Stimulated activated CD8-positive, alpha-beta memory T cell treated with anti-CD3 and anti-CD28 coated beads, Interleukin-7, amount 100 ng/mL, for 1 hour (primary cell): ENCODE measurements at places on chromosomes 7 and 10.

- no peak for DNase-seq
Observed at GRCh38 chr7:47537716-47538675, 43.9 kb downstream of the TNS3 start.

DNA sequence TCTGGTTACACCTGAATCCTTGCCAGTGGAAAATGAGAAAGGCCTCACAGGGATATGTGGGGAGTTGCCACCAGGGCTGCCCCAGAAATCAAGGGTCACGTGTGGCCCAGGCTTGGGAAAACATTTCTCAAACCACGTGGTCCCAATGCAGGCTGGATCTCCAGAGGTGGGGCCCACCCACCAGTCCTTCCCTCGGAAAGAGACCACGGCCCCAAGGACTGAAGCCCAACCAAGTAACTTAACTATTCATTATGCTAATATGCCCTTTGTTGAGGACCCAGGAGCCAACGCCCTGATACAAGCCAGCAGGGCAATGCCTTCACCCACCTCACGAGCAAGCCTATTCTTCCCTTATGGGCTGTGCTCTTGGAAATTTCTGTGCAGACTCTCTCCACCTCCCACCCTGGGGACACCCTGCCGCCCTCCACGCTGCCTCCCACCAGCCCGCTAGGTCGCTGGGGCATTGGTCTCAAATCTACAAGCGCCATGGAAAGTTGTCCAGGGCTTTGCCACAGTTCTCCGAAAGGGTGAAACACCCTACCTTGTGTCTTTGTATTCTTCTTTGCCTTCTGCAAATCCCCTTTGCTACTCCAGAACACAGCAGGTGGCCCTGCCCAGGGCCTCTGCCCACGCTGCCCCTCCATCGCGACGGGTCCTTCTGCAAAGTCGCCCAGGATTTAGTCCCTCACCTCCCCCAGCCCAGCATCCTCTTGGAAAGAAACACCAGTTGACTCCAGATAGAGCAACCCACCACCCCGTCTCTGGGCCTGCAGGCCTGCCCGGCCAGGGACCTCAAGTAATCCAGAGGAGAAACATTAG is 8.8 kb downstream of the TNS3 start:
- no peak for DNase-seq

GRCh38 chr7:132203021-132203420 is 373.2 kb downstream of the PLXNA4 start:
- no peak for DNase-seq

GRCh38 chr7:121595758-121596696 is 199.9 kb upstream of the FAM3C start:
- DNase-seq: no peak

- no peak for DNase-seq
Observed at GRCh38 chr10:114683162-114683561, 25.1 kb upstream of the ABLIM1 start.

DNA sequence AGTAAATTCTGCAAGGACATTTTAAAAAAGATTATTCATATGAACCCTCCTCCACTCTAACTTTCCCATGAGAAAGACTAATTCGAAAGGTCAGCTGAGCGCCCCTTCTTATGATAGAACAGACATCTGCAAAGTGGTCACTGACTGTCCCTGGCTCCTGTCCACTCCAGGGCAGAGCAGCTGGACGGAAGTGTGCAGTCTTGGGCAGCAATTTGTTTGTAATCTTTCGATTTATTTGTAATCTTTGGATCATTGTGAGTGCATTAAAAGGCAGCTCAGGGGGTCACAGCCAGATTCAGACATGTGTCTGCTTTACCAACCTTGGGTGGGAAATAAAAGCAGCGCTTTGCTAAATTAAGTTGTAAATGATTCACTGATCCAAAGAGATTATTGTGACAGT is 158.8 kb upstream of the ADARB2 start:
- DNase-seq: no peak

DNA sequence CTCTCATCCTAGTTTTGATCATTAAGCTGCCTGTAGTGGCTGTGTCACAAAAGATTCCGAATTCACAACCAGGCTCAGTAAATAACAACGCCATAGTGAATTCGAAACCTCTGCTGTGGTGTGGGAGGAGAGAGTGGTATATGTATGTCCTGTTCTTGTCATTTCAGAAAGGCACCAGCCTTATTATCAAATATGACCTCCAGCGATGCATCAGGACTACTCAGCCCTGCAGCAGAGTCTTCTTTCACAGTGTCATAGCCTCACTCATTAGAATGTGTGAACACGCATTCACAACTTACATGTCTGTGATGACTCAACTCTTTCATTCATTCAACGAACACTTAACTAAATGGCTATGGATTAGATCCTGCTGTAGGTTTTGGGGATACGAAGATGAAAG is 15.3 kb downstream of the AOC1 start:
- DNase-seq: no peak

DNA sequence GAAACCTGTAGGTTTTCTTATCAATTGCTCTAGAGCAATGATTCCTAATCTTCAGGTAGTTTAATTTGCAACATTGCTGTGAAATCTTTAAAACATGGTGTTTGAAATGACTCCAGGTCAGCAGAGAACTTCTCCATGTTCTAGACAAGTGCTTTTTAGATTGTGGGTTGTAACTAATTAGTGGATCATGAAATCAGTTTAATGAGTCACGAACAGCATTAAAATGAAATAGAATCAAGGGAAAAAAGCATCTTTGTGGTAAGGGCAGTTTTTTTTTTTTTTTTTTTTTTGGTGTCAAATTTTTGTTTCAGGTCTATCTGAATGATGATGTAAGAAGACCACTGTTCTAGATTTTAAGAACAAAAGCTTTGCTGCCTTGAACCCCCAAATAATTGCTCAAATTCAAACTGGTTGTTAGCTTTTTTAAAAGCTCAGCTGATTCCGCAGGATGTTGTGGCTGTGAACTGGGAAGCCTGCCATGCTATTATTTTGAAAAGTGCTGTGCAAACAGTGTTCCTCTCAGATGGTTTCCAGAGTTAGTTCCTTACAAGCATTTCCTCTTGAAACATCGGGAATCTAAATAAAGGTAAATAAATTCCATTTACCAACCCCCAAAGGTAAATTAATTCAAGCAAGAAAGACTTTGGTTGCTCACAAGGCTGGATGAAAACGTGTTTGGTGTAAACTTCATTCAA is 13.1 kb upstream of the PDK4 start:
- no peak for DNase-seq

DNA sequence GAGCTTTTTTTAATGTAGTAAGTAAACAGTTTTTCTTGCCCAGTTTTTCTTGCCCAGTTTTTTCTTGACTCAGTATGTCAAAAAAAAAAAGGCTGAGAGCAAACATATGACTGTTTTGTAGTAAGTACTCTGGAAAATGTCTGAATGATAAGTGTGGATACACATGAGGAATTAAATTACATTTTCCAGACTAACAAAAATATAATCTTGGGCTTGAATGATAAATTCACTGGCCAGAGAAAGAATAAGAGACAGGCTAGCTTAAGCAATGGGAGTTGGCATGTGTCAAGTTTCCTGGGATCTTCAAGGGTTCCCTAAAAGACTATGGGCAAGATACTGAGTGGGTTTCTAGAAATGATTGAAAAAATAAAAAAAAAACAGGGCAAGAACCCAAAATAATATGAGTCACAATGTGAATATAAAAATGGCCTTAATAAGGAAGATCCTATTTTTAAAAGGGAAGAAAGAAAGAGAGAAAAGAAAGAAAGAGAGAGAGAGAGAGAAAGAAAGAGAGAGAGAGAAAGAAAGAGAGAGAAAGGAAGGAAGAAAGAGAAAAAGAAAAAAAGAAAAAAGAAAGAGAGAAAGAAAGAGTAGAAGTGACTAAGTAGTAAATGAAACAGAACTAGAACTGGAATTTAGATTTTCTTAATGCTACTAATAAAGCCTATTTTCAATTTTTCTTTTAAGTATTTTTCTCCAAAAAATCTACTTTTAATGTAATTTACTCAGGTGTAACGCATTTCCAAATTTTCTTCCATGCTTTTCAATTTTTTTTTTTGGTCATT is 60.2 kb downstream of the TFPI2 start:
- DNase-seq: no peak

DNA sequence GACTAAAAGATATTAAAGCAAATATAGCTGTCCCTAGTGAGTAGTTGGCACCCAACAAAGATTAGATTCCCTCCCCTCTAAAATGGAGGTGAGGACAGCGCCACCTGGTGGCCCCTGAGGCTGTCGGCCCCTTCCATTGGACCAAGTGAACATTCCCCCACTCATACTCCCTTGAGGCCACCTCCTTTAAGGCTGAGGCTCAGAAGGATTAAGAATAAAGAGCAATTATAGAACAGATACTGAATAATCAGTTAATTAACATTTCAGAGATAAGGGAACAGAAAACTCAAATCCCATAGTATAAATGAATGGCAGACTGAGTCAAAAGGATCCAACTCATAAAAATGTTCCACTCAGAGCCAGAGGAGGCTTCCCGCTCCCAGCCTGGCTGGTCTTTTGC is 130.4 kb upstream of the GHITM start:
- DNase-seq: no peak

GRCh38 chr10:60009710-60010383 is 103.5 kb upstream of the CCDC6 start:
- no peak for DNase-seq

DNA sequence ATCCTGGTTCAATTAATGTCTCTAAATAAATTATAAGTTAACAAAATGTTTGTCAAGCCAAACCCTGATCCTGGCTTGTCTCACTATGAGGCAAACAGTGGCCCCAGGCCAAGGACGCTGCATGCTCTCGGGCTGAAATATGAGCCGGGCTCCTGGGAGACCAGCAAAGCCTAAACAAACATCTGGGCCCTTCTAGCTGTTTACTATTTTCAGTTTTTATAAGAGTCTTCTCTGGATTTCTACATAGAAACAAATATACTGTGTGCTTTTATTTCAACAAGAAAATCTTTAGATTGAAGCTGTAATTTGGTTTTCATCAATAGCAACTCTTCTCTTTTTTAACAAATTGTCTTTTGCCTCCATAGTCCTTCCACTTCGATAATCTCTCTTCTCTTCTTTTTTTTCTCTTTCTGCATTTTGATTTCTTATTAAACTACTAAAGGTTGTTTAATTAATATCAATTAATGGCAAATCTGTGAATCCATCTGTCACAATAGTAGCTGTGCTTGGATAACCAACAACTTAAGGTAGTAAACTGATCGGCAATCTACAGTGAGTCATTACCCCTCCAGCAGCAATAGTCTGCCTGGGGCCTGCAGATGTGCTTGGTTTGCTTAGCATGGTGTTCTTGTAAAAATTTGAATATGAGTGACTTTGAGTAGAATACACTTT is 83.3 kb upstream of the DNAJC1 start:
- no peak for DNase-seq

GRCh38 chr10:122173337-122173736 is 97.8 kb upstream of the BTBD16 start:
- no peak for DNase-seq

GRCh38 chr7:108452707-108453106 is 3.5 kb downstream of the NRCAM start:
- DNase-seq: no peak

DNA sequence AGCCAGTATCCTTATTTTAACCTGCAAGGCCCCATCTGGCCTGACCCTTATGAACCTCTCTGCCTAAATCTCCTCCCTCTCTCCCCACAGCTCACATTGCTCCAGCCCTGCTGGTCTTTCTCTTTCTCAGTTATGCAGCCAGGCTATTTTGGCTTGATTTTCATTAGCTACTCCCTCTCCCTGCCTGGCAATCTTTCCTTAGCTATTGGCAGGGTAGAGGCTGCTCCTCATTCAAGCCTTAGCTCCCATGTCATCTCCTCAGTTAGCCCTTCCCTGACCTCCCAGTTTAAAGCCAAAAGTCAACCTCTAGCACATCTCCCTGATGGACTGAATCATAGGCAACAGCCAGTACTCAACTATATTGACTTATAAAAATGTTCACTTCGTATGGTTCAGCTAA is 214.4 kb upstream of the CELF2 start:
- no peak for DNase-seq

- no peak for DNase-seq
Observed at GRCh38 chr10:98253499-98253898, 14.5 kb downstream of the LOXL4 start.

- no peak for DNase-seq
Observed at GRCh38 chr7:140439359-140439758, 35.5 kb downstream of the RAB19 start.

DNA sequence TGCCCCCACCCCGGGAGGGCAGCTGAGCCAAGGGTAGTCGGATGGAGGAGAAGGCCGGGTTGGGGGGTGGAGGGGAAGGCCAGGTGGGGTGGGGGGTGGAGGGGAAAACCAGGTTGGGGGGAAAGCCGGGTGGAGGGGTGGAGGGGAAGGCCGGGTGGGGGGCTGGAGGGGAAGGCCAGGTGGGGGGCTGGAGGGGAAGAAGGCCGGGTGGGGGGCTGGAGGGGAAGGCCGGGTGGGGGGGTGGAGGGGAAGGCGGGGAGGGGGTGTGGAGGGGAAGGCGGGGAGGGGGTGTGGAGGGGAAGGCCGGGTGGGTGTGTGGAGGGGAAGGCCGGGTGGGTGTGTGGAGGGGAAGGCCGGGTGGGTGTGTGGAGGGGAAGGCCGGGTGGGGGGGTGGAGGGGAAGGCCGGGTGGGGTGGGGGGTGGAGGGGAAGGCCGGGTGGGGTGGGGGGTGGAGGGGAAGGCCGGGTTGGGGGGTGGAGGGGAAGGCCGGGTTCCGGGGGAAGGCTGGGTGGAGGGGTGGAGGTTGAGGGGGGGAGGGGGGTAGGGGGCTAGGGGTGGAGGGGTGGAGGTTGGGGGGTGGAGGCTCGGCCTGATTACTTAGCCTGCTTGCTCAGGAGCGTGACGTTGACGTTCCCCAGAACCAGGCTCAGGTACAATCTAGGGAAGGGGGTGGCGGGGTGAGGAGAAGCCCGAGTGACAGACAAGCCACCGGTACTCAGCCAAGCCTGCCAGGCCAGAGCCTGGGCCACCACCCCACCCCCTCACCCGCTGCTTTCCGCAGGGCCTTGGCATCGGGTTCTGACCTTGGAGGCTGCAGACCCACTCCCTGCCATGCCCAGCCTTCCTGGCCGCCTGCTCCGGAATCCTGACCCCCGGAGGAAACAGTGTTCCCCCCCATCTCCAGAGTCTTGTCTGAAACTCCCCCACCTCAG is 5.6 kb downstream of the TMEM120A start:
- DNase-seq: no peak

GRCh38 chr7:99521399-99521798 is 16.9 kb downstream of the ZKSCAN5 start:
- no peak for DNase-seq

DNA sequence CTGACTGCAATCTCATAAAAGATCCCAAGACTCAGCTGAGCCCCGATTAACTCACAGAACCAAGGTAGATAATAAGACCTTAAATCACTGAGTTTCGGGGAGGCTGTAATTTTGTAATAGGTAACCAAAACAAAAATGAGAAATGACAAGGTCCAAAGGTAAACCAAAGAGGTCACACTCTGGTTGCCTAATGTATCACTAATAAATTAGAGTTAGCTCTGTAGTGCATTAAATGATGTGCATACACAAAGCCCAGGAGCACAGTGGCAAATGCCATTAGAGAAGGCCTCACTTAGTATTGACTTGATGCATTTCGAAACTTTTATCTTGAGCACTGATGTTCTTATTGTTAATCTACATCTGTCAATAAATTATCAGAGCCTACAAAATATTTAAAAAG is 237.7 kb upstream of the CCDC6 start:
- no peak for DNase-seq
